ENCODE measurements at places on chromosomes 16 and 17. TPM values are rescaled to one million over a fixed set of nuclear protein-coding genes. Genes with fewer than 3 reads are reported as not detected.
A peak's percentile ranks its signal among the peaks of the same experiment; 100 is the strongest.

DNA sequence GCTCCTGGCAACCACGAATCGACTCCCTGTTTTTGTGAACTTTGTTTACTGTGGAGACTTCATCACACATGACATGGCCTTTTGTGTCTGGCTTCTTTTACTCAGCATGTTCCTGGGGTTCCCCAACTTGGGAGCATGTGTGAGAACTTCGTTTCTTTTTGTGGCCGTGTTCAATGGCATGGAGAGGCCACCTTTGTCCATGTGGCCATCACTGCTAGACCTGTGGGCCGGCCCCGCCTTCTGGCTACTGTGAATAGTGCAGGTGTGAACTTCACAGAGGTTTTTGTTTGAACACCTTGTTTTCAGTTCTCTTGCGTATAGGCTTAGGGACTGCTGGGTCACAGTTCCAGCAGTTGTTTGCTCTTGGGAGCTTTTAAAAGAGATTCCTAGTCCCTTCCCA lies 5.7 kb upstream of the SLC38A8 start:
- no peak for DNase-seq

The KRTAP4-5 gene
- not detected for total RNA-seq

- no peak for DNase-seq
Measured at GRCh38 chr17:49121696-49122292, 10.8 kb upstream of the B4GALNT2 start.

DNA sequence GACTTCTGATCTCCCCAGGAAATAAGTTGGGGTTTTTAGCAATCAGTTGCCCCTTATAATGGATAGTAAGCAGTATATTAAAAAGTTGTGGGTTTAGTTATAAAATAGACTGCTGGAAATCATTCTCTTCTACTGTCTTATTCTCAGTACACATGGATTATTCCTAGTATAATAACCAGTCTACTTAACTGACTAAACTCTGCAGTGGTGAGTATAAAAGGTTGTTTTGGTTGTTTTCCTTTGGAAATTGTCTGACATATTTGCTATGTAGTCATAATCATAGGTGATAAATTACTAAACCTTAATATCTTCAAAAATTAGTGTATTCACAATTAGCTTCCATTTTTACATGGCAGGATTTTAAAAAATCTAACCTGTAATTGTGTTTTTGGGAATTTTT lies 31.4 kb downstream of the CTCF start:
- no peak for DNase-seq

DNA sequence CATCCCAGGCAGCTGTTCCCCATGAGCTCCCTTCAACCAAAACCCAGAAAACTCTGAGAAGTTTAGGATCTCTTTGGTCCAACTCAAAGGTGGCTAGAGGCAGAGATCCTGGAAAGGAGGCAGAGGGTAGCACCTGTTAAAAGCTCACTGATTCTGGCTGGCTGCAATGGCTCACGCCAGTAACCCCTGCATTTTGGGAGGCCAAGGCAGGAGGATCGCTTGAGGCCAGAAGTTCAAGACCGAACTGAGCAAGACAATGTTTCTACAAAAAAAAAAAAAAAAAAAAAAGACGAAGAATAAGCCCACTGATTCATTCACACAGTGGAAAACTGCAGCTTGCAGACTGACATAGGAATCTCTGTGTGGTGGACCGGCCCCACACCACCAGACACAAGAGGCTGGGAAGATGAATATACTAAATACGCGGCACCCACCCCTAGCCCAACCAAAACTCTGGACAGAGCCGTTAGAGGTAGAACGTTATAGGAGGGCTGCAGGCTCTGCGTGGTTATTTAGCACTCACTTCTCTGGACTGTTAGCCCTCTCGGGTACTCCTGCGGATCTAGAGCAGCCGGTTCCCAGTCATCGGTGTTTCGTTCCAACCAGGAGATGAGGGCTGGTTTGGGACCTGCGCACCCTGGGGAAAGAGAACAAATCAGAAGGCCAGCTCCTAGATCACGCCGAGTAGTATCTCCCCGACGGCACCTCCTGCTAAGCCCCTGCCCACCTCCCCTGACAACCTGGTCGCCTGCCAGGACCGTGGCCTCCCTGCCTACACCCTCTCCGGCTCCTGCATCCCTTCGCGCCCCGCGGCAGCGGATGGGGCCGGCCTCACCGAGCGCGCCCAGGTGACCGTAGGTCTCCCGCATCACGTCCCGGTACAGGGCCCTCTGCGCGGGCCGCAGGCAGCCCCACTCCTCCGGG lies 925 bp downstream of the ZNF689 start:
- DNase-seq = peak; percentile 92

DNA sequence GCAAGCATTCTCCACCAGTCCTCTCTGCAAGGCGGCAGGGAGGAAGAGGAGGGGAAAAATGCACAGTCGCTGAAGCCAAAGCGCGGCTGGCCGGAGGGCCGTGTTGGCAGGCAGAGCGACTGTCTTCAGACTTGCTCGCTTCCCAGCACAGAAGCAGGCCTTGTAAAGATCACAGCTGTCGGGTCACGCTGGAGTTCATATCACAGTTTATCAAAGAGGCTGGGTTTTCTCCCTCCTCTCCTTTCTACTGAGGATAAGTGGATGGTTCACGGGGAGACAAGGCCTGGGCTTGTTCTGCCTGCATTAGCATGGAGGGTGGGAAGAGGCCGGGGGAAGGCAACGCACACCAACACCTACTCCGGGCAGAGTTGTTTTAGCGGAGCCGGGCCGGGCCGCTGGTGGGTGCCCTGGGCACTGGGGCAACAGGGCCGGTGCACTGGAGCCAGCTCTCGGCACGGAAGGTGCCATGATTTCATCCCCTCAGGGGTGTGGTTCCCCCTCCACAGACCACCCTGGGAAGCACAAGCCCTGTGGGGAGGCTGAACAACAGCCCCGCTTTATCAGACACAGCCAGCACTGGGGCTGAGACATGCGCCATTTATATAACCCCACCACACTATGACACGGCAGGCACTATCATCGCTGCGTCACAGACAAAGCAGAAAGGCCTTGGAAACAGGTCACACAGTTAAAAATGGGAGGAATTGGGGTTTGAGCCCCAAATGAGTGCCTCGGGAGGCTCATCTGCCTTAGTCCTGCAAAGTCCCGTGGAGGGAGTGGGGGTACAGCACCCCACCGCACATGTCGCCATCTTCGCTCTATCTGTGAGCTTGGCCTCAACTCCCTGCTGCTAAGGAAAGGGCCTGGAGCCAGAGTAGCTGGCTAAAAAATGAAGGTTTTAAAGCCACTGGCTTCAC lies 40.3 kb upstream of the MTSS2 start:
- DNase-seq = no peak
